ENCODE measurements at places on chromosomes 4 and X.

DNA sequence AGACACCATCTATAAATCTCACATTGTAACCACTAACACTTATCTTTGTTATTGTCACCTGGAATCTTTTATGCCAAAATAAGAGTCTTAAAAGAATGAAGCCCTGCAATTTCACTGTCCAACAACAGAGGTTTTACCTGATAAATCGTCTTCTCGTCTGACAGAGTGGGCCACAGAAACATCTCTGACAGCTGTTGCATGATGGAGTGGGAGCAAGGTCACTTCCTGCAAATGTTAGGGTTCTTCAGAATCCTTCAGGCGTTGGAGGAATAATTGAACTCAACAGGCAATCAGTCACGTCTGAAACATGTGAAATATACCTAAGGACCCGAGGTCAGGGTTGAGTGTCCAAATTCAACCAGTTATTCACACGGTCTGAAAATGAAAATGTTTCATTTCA is 353.6 kb downstream of the TRIML1 start:
- no peak for DNase-seq

GRCh38 chrX:115147220-115147619 is 42.0 kb upstream of the RBMXL3 start:
- peak; percentile 2 for DNase-seq

- no peak for DNase-seq
Measured at GRCh38 chrX:136126872-136127406, 20.4 kb upstream of the FHL1 start.

- DNase-seq = no peak
Measured at GRCh38 chr4:133467290-133467947, 318.3 kb downstream of the PCDH10 start.

DNA sequence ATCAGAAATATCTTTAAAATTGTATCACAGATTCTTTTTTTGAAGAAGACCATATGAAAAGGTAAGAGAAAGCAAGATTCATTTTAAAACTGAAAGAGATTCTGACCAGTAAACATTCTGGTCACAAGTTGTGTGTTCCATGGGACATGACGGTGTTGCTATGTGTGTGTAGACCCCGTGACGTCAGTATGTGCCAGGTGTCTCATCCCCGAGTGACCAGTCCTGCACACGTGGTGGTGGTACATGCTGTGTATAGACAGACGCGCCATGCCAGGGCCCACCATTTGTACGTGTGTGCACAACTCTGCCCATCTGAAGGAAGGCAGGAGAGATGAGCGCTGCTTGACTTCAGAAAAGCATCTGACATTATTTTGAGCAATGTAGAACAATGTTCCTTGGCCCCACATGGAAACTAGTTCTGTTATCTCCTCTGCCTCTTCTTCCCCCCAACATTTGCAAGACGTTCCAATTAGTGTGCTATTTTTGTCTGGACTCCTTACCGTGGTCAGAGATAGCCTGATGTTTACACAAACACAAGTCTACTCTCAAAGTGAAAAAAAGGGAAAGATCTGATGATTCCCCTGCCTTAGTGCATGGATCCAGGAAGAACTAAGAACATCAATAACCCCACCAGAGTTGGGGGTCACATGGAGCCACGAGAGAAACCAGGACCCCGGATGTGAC is 51.2 kb downstream of the IRF2 start:
- DNase-seq = no peak

All from retinal pigment epithelial cell (primary cell).